ENCODE measurements at places on chromosomes 2 and 18.

- no peak for DNase-seq
Observed at GRCh38 chr2:30683236-30683956, 123.8 kb downstream of the CAPN13 start.

DNA sequence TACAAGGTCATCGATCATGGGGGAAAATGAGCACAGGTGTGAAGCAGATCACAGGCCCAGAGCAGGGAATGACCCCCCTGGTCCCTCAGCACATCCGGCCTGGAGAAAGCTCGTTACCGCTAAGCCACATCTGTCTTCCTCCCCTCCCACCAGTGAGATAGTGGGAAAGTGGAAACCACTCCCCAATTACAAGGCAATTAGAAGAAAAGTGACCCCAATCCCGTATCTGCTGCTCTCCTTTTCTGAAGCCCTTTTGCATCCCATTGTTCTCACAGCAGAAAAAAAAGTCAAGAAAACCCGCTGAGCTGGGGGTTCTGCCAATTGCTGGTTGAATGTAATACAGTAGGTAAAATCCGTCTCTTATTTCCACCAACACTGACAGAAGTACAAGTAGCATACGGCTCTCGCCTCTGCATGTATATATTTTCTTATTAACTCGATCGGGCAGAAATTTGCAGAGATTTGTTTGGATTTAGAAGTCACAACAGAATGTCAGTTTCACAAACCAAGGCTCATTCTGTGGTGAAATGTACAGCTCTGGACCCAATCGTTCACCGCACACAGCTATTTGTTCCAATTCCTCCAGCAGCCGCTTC lies 287.0 kb downstream of the TCF4 start:
- DNase-seq = no peak

DNA sequence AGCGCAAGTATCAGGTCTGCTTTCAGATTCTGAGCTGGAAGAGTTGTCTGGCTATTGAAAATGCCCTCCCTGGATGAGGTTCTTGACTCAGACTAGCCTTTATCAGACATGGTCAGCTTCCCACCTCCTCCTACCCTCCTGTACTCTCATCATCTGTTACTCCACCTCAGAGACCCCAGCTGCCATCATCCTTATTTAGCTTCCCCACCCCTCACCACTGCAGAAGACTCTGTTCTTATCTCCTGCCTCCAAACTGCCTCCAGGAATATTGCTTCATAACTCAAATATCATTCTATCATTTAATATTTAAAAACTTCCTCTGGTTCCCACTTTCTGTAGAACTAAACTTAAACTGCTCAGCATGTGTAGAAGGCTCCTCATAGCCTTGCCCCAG lies 31.1 kb upstream of the PPP3R1 start:
- DNase-seq = no peak

GRCh38 chr18:5527603-5528002 lies 16.2 kb downstream of the EPB41L3 start:
- DNase-seq = peak; percentile 36

DNA sequence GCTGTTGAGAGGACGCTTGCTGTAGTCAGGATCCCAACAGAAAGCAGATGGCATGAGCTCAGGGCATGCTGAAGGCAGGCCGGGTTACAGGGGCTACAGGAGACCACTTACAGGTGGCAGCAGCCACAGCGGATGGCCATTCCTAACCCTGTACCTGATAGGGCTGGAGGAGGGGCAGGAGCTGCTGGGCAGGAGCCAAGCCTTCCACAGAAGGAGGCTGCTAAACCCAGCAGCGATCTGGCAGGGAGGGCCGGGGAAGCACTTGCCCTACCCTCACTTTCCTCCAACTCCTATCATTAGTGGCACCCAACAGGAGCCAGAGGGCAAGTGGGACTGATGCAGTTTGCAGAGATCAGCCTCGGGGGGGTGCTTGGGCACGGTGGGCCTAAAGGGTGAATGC lies 2.0 kb downstream of the ASB18 start:
- DNase-seq = peak; percentile 63

- DNase-seq = no peak
Observed at GRCh38 chr2:151423760-151424159, 14.1 kb downstream of the RIF1 start.

DNA sequence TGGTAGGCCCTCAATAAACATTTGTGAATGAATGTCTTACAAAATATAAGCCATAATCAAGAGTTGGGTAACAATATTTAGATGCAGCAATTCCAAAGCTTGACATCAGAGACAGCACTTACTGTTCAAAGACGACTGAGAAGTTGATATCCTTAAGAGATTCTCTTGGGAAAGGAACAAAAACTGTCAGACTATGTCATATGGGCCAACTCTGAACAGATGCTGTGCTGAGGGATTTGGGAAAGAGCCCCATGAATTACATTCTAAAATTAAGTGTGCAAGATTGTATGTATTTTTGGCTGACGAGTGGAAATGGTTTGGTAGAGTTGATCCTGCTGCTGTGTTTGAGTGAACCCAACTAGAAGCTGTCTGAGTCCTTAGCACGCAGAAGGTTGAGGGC lies 250.7 kb upstream of the LINC00305 start:
- DNase-seq = no peak

- DNase-seq = no peak
Observed at GRCh38 chr2:30243231-30243630, 11.9 kb downstream of the LBH start.

DNA sequence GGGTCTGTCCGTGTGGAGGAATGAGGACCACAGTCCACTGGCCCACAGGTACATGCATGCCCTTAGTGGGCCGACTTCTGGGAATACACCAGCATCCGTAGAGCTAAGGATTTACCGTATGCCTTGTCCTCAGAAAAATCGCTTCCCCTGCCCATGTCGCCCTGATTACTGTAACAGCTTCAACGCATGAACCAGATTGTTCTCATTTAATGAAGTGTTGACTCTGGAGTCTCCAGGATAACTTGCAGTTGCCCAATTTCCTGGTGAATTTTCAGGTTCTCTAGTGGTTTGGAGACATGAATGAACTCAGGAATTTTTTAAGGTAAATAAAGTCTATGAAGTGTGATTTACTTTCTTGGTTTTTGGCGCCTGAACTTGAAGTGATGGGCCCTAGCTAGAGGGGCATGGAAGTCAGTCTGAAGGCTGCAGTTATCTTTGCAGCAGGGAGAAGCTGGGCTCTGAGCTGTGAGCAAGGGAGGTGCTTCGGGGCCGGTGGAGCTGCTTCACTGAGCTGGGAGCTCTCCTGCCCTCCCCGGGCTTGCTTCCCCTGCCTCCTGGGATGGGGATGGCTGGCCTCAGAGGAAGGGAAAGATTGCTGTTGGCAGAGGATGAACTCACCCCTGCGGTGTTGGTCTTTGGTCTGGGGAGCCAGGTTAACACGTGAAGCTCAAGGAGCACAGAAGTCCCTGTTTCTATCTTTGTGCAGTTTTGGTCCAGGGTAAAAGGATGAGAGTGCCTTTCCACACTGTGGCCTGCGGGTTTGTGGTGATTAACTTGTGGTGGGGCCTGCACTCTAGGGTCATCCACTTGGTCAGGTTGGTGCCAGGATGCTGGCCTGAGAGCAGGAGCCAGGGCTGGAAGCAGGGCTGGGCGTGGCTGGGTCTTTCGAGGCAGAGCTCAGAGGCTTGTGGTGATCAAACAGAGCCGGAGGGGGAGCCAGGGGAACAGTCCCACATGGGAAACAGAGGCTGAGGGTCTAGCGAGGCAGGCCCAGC lies 28.1 kb downstream of the TCF7L1 start:
- peak; percentile 65 for DNase-seq

DNA sequence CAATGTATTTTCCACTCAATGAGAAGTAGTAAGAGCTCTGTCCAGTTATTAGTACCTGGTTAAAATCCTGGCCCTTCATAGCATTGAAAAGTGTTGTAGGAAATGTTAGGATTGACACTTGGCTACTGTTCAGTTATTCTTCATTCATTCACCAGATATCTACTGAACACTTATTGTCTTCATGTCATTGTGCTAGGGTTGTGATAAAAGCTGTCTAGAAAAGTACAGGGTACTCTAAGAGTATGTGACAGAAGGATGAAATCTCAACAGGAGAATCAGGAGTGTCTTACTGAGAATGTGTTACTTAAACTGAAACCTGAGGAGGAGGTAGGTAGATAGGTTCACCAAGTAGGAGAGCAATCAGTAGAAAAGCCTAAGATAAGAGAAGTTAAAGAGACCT lies 511.8 kb upstream of the RAB12 start:
- DNase-seq = no peak
